Peyer's patch (tissue), 4 donors: ENCODE measurements at places on chromosomes 1 and 21. TPM values are rescaled to one million over a fixed set of nuclear protein-coding genes. Genes with fewer than 3 reads are reported as not detected.

The USP48 gene
- total RNA-seq = 35.4 TPM

The NPHP4 gene
- total RNA-seq = 16.6 TPM

The MATN1 gene
- not detected for total RNA-seq

The SLC6A9 gene
- 13.5 TPM for total RNA-seq

The DR1 gene
- 62.7 TPM for total RNA-seq

DNA sequence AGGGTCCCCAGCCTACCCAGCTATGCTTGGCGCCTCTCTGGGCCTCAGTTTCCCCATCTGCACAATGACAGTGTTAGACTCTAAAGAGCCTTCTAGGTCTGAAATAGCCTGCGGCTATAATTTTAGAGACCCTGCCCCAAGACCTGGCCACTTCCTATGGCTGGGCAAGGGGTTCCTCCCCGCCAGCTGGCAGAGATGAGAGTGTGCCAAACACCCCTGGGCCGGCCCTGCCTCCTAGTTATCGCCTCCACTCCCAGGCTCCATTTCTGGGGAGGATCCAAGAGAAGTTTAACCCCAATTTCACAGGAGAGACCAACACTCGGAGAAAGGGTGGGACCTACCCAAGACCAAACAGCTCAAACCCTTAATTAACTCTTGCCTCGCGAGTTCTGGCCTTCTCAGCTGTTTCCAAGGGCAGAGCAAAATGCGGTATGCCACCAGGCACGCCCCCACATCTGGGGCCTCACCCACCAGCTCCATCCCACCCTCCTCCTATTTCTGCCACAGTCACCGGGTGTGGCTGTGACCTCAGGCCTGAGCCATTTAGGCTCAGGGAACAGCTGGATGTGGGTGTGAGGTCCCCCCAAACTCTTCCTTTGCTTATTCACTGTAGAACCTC lies 35.7 kb downstream of the TTC39A start:
- H3K27ac ChIP-seq = no peak overlapping the region
- no peaks in the 10 kb centered on the region for H3K27me3 ChIP-seq
- H3K36me3 ChIP-seq = no peaks in the 10 kb centered on the region

GRCh38 chr1:157782931-157783330 lies 6.0 kb upstream of the FCRL2 start:
- no peaks in the 10 kb centered on the region for H3K36me3 ChIP-seq
- no peak for DNase-seq
- H3K27me3 ChIP-seq = no peaks in the 10 kb centered on the region
- no peaks in the 10 kb centered on the region for H3K4me1 ChIP-seq

GRCh38 chr1:19313636-19313959 lies 1.5 kb downstream of the SLC66A1 start:
- H3K27ac ChIP-seq = peak overlapping the region; percentile 36
- no peak overlapping the region for H3K4me3 ChIP-seq
- no peaks in the 10 kb centered on the region for H3K36me3 ChIP-seq
- peaks cover 38% of the 10 kb centered on the region for H3K4me1 ChIP-seq
- DNase-seq = no peak

GRCh38 chr1:225428068-225428880 lies 436 bp upstream of the LBR start:
- peak; percentile 97 for DNase-seq
- peak overlapping the region; percentile 89 for H3K27ac ChIP-seq
- H3K36me3 ChIP-seq = no peaks in the 10 kb centered on the region
- peak overlapping the region; percentile 99 for H3K4me3 ChIP-seq
- H3K4me1 ChIP-seq = peaks cover 17% of the 10 kb centered on the region

DNA sequence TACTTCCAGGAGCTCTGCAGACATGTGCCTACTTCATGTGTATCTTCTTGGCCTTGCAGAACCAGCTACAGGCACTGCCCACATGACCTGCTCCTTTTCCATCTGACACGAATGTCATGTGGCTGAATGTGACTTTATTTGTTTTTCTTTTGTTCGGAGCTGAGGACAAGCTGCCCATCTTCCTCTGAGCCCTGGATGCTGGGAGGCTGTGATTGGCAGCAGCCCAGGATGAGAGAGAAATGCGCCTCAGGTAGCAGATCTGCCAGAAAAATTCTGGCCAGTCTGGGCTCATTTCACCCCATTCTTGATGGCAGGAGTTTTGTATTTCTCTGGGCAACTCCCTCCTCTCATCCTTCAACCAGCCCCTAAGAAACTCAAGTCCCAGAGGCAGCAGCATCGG lies 372.0 kb downstream of the RPS6KC1 start:
- no peak overlapping the region for H3K27ac ChIP-seq
- H3K4me1 ChIP-seq = no peaks in the 10 kb centered on the region
- H3K27me3 ChIP-seq = no peaks in the 10 kb centered on the region
- H3K36me3 ChIP-seq = no peaks in the 10 kb centered on the region

DNA sequence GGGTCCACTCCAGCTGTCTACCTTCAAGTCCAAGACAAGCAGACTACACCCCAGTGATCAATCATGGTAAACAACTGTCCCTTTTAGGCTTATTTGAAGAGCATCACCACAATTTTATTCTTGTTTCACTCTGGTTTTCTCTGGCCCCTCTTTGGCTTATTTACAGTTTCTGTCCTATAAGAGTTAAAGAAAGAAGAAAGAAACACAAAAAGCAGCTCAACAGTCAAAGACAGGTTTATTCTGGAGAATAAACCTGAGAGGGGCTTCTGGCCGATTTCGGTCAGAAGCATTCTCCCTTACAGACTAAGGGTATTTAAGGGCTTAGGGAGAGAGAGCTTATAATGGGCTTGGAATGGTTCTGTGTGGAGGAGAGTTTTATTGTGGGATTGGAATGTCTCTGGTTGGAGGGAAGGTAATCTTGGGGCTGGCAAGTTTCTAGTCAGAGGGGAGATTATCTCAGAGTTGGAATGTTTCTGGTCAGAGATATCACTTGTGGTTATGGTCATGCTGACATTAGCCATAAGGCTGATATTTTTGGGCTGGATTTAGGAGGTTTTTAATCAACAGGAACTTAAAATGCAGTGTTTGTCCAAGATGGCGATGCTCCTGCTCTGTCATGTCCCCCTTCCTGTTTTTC lies 161.0 kb downstream of the URB2 start:
- no peaks in the 10 kb centered on the region for H3K4me1 ChIP-seq
- no peak for DNase-seq
- no peaks in the 10 kb centered on the region for H3K36me3 ChIP-seq
- H3K27me3 ChIP-seq = no peaks in the 10 kb centered on the region
- H3K27ac ChIP-seq = no peak overlapping the region

- no peaks in the 10 kb centered on the region for H3K27me3 ChIP-seq
- H3K36me3 ChIP-seq = no peaks in the 10 kb centered on the region
- H3K27ac ChIP-seq = no peak overlapping the region
- H3K4me1 ChIP-seq = no peaks in the 10 kb centered on the region
These were observed 75.2 kb downstream of the RERE start for GRCh38 chr1:8742022-8742924.

GRCh38 chr1:231460614-231461013 lies 38.5 kb upstream of the EGLN1 start:
- no peaks in the 10 kb centered on the region for H3K36me3 ChIP-seq
- no peaks in the 10 kb centered on the region for H3K27me3 ChIP-seq
- no peak overlapping the region for H3K4me3 ChIP-seq
- no peaks in the 10 kb centered on the region for H3K4me1 ChIP-seq
- peak; percentile 71 for DNase-seq
- no peak overlapping the region for H3K27ac ChIP-seq

DNA sequence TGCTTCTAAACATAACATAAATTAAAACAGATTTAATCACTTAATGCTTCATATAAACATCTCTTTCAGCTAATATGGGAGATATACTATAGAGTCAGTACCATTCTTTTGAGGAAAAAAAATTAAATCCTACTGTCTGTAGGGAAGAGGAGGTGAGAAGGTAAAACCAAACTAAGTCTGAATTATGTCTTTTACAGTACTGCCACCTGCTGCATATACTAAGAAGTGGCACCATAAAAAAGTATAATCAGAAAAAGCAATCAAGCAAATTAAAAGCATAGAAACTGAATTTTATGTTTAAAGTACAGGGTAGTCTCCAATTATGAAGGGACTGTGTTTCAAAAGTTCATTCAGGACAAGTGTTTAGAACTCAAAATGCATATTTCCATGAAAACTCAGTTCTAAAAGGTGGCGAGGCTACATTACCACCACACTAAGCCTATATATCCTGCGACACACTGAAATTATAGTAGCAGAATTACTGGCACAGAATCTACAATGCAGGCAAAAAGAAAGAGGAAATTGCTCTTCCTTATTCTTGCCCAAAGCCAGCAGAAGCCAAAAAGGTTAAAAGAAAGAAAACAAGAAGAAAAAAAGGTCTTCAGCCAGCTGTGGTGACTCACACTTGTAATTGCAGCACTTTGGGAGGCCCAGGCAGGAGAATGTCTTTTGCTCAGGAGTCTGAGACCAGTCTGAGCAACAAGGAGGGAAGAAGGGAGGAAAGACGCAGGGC lies 9.0 kb downstream of the NSL1 start:
- DNase-seq = no peak
- H3K4me3 ChIP-seq = no peak overlapping the region
- no peaks in the 10 kb centered on the region for H3K27me3 ChIP-seq
- H3K27ac ChIP-seq = no peak overlapping the region
- H3K4me1 ChIP-seq = no peaks in the 10 kb centered on the region

DNA sequence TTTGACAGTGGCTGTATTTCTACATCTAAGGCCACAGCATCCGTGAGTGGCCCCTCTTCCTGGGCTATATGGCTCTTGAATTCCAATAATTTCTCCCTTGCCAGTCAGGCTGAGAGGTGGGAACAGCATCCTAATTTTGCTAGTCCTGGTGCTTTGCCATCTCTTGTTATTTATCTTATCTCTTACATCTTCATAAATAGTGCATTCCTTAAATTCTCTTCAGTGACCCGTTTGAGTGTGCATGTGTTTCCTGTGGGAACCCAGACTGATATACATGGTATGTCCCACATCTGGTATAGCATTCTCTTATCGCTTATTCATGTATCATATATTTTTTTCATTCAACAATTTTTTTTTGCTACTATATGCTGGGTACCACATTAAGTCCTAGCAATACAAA lies 9.9 kb downstream of the S100A11 start:
- no peak overlapping the region for H3K4me3 ChIP-seq
- H3K27ac ChIP-seq = no peak overlapping the region
- no peak for DNase-seq
- no peaks in the 10 kb centered on the region for H3K4me1 ChIP-seq
- H3K36me3 ChIP-seq = no peaks in the 10 kb centered on the region
- H3K27me3 ChIP-seq = no peaks in the 10 kb centered on the region

DNA sequence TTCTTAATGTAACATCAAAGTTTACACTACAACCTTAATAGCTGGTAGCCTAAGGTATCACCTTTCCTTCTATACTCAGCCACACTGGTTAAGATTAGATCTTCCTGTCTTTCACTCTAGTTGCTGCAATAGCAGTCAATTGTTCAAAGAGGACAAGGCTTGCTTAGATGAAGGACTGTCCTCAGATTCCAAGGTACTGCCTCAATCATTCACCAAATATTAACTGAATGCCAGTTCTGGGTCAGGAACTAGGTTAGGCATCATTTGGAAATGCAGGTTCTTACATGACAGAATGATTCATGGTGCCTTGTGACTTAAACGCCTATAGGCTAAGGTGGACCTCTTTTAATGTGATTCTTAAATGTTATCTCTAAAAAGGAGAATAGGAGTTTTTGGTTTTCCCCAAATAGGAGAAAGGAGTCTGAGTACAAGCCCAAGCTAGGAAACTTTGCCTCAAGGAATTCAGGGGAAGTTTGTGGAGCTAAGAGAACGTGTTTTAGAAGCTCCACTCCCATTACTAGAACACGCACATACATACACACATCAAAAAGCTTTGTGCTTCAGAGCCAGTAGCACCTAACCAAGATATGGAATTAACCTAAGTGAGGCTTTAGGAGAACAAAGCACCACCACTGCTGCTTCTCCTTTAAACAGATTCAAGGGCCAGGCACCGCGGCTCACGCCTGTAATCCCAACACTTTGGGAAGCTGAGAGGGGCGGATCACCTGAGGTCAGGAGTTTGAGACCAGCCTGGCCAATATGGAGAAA lies 8.5 kb upstream of the WDR47 start:
- H3K36me3 ChIP-seq = no peaks in the 10 kb centered on the region
- H3K27me3 ChIP-seq = no peaks in the 10 kb centered on the region
- DNase-seq = no peak
- H3K4me3 ChIP-seq = no peak overlapping the region
- H3K4me1 ChIP-seq = no peaks in the 10 kb centered on the region
- no peak overlapping the region for H3K27ac ChIP-seq

DNA sequence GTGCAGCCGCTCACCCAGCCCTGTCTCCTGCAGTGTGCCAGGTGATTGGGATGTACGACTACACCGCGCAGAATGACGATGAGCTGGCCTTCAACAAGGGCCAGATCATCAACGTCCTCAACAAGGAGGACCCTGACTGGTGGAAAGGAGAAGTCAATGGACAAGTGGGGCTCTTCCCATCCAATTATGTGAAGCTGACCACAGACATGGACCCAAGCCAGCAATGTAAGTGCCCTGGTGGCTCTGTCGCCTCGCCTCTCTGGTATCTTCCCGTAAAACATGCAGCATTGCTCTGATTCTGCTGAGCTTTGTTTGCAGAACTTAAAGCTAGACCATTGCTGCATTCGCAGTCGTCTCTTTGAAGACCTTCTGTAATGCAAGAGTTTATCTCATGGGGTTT lies 79.2 kb downstream of the ATP5PO start:
- no peak for DNase-seq
- H3K27ac ChIP-seq = no peak overlapping the region
- no peaks in the 10 kb centered on the region for H3K36me3 ChIP-seq
- H3K27me3 ChIP-seq = no peaks in the 10 kb centered on the region
- no peaks in the 10 kb centered on the region for H3K4me1 ChIP-seq
- H3K4me3 ChIP-seq = no peak overlapping the region

- peak overlapping the region; percentile 3 for H3K27ac ChIP-seq
- H3K36me3 ChIP-seq = no peaks in the 10 kb centered on the region
- no peak overlapping the region for H3K4me3 ChIP-seq
- no peaks in the 10 kb centered on the region for H3K4me1 ChIP-seq
These were observed 13.2 kb downstream of the ODF2L start for GRCh38 chr1:86382878-86383277.

GRCh38 chr1:234310460-234310817 lies 62.8 kb upstream of the COA6 start:
- no peaks in the 10 kb centered on the region for H3K36me3 ChIP-seq
- H3K4me1 ChIP-seq = no peaks in the 10 kb centered on the region
- no peak overlapping the region for H3K27ac ChIP-seq
- H3K27me3 ChIP-seq = no peaks in the 10 kb centered on the region
- DNase-seq = no peak
- no peak overlapping the region for H3K4me3 ChIP-seq

- no peaks in the 10 kb centered on the region for H3K27me3 ChIP-seq
- no peak overlapping the region for H3K27ac ChIP-seq
- no peak overlapping the region for H3K4me3 ChIP-seq
- DNase-seq = no peak
- no peaks in the 10 kb centered on the region for H3K4me1 ChIP-seq
These were observed 61.2 kb upstream of the CASZ1 start for GRCh38 chr1:10857687-10858086.

- H3K27me3 ChIP-seq = no peaks in the 10 kb centered on the region
- H3K36me3 ChIP-seq = no peaks in the 10 kb centered on the region
- DNase-seq = no peak
- no peaks in the 10 kb centered on the region for H3K4me1 ChIP-seq
These were observed 161.9 kb downstream of the ZBTB18 start for GRCh38 chr1:244212797-244213475.
